ENCODE measurements at places on chromosomes 3 and 15.

- no peak for DNase-seq
Observed at GRCh38 chr3:42942693-42943092, 36.4 kb upstream of the GASK1A start.

DNA sequence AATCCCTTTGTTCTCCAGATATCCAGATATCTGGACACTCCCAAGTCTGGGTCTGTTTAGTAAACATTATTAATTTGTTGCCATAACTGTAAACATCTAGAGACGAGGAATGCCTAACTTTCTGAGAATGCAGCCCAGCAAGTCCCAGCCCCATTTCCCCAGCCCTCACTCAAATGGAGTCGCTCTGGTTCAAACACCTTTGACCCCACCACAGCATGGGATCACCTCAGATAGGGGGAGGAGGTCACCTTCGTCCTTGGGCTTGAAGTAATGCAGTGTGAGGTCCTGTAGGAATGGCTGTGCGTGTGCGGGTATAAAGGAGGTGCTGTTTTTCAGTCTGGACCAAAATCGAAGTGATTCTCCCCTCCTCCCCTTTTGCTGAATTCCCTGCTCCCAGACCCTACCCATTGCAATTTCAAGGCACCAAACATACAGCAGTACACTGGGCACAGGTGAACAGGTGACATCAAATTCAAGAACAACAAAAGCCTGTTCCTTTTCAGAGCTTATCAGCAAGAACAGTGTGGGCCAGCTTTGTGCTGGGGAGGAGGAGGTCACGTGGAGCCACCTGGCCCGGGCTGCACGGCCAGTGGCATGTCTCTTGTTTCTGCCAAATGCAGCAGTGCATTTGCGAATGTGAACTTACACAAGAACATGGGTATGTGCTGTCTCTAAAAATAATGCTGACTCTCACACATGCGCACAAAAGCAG lies 57.5 kb upstream of the TRPM1 start:
- no peak for DNase-seq

DNA sequence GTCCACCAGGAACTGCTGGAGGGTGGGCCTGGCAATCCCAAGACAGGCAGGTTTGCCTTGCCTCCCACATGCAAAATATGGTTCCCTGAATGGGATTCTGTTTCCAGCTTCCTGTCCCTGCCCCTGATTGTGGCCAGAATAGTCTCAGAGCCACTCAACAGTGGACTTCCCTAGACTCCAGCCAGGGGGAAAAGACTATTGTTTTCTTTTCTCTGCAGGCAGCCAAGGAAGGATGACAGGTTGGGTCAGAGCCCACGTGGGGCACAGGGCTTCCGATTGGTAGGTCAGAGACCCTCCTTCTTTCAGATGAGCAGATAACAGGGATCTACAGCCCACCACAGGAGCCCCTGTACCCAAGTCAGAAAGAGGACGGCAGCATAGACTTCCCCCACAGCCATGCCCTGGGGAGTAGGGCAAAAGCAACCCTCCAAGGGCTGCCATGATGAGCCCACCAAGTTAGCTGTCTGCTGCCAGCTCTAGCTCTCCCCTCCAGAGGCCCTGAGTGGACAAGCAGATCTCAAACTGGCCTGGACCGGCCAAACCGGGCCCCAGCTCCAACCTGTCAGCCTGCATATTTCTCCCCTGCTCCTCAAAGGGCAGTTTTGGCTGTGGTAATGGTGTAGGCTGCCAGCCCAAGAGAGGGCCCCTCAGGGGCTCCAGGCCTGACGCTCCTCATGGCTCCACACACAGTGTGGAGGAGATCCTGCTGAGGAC lies 6.4 kb downstream of the TLR9 start:
- DNase-seq: no peak

DNA sequence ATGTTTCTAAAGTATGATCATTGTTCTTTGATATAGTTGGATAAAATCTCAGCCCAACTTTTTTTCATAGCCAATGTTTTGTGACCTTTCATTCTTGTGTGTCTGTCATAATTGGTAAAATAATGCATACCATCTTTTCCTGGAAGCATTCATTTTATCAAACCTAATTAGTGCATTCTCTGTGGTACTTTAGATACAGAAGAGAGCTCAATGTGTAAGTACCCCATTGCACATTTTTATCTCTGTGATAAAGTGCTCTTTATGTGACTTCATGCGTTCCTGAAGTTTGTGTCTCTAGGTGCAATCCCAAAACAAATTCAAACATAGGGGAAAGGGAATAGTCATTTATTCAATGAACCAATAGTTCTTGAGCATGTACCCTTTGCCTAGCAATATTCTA lies 628.5 kb downstream of the GBE1 start:
- DNase-seq: no peak

DNA sequence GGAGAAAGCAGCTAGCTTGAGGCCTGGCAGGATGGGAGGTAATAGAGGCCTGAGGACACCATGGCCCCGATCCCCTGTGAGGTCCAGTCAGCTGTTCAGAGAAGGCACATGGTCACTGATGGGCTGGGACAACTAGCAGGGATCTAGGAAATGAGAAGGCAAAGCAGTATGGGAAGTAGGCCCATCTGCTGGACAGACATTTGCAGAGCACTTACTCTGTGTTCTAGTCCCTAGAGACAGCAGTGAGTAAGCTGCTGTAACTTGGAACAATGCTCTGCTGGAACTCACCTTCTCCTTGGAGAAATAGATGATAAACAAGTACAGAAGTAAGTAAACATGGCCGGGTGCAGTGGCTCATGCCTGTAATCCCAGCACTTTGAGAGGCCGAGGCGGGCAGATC lies 7.1 kb downstream of the ECE2 start:
- no peak for DNase-seq

- DNase-seq: peak; percentile 16
Observed at GRCh38 chr3:195240939-195241338, 30.0 kb downstream of the XXYLT1 start.

DNA sequence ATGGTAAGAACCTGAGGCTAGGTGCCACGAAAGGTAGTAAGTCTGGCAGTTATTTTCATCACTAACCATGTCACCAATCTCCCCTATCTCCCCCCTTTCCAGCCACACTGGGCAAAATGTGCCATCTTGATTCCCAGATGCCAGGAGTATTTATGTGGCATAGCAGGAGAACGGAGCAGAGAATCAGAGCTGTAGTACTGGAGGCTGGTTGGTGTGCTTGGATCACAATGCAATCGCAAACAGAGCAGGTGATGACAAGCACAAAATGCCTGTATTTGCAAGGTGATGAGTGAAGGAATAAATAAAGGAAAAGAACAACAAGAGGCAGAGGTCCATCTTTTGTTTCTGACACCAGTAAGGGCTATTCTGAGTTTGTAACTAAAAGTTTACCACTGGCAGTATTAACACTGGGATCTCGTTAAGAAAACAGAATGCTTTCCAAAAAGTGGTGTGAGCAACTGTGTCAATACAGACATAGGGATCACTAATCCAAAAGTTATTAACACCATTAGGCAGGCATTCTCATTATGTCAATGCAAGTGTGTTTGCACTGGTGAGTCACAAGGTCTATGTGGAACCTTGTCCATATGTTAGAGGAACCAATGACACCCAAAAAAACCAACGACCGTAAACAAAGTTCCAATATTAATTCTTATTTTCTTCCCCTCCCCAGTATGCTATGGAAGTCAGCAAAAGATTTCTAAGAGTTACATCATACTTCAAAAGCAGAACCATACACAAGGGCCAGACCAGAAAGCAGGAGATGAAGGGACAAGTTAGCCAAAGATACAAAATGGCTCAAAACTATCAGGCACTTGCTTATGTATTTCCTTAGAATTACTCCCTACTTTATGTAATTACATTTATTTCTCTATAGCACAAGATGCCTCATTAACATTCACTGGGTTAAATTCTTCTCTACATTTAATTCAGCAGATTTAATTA lies 556.6 kb downstream of the FOXP1 start:
- no peak for DNase-seq

GRCh38 chr3:134370611-134371531 lies 3.4 kb downstream of the AMOTL2 start:
- no peak for DNase-seq

GRCh38 chr15:48402427-48403177 lies 71.4 kb downstream of the DUT start:
- DNase-seq: no peak

DNA sequence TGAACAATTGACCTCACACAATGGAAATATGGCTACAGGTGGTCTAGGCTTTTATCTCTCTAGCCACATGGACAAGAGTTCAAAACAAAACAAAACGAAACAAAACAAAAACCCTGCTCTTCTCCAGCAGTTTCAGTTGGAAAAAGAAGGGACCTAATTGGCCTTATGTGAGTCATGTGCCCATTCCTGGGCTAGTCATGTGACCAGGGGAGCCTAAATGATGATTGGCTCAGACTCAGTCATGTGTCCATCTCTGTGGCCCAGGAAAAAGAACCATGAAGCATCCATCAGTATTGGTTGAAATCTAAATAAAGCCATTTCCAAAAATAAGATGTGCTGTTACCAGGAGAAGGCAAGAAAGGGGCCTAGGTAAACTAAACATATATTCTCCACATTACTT lies 96.8 kb downstream of the ANXA2 start:
- no peak for DNase-seq

DNA sequence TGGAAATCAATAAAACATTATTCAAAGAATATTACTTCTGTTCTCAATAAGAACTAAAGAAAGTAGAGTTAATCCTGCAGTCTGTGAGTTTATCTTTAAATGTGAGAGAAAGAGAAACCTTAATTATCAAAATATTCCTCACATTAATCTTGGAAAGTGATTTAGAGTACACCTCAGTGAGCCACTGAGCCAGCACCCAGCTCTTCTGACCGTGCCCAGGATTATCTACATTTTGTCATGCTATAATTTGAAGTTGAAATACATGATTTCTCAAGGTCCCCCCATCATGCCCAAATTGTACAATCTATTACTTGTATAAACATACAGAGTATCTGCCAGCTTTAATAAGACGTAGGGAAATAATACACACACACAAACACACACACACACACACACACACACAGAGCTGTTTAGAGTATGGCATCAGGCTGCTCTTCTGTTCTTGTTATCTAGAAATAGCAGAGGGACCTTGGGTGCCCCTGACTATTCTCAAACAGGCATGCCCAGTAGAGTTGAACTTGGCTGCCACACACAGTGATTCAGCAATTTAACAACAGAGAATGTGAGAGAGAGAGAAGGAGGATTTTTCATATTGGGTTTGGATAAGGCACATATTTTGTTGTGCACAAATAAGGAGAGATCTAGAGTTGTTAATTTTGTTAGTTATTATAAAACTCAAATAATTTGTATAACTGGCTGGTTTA lies 74.4 kb downstream of the P2RY1 start:
- DNase-seq: no peak

DNA sequence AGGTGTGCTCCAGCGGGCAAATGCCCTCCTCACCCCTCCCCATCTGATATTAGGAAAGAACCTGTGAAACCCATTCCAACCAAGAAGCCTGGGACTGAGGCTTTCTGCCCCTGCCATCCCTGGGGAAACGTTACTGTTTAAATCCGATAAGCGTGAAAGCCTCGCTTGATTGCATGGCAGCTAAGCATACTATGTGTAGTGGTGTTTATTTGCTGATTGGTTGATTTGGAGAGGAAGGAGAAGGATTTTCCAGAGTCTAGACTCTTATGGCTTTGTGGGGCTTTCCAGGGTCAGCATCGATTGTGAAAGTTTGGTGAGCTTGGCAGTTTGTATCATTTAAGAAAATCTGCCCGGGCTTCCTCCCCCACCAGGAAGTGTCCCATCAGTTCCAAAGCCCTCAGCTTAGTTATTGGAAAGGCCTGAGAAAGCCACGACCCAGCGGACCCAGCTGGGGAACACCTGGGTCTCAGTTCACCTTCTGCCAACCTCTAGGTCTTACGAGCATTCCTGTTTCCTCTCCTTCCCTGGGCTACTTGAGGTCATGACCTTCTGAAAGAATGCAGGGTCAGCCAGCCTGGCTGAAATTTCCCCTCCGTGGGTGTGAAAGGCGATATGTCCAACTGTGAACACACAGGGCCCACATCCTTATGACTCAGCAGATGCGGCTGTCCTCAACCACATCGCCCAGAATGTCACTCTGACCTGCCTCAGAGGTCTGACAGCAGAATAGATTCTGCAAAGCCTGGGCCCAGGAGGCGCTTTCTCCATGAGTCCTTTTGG lies 62.8 kb upstream of the HERC1 start:
- peak; percentile 62 for DNase-seq

DNA sequence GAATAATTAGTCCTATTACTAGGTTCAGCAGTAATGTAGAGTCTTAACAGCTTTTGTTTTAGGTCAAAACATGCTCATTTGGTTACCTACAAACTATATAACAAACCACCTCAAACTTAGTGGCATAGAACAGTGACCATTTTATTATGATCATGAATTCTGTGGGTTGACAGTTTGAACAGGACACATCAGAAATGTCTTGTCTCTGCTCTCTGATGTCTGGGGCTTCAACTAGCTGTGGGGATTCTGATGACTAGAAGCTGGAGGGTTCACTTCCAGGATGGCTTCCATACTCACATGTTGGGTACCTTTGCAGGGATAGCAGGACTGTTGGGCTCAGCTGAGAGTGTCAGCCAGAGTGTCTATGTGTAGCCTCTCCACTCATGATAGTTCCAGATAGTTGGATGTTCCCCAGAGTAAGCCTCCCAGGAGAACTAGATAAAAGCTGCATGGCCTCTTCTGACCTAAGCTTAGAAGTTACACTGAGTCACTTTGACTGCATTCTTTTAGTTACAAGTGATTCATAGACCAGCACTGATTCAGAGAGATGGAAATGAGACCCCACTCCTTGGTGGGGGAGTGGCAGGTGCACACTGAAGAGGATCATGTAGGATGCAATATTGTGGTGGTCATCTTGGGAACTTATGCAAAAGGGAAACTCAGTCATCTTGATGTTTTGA lies 32.6 kb downstream of the PLCL2 start:
- no peak for DNase-seq

GRCh38 chr15:52683580-52683979 lies 4.4 kb upstream of the ATOSA start:
- no peak for DNase-seq

All from activated CD8-positive, alpha-beta T cell treated with anti-CD3 and anti-CD28 coated beads, Interleukin-2, amount 10 ng/mL, durations not matched to agents 7 days and 5 days (primary cell).